NCI-H1930 (cell line): ENCODE measurements at places on chromosomes 1 and 21.

GRCh38 chr1:215719552-215719951 is 152.4 kb downstream of the KCTD3 start:
- DNase-seq: no peak

GRCh38 chr21:25788677-25789076 is 53.9 kb downstream of the GABPA start:
- no peak for DNase-seq

DNA sequence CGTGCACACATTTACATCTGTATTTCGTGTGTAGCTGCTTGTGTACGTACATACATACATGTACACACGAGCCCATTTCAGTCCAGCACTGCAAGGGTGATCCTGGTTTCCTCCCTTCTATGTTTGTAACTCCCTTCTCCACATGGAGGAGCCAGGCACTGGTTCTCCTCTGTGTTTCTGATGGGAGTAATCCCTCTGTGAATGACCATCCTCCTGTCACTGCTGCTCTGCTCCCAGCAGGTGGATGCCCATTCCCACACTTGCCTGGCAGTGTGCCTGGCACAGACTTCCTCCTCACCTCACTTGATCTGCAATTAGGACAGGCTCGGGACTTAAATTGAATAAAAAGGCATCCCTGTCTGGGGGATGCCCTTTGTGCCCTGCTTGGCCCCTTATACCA is 37.1 kb downstream of the TRAPPC10 start:
- no peak for DNase-seq

DNA sequence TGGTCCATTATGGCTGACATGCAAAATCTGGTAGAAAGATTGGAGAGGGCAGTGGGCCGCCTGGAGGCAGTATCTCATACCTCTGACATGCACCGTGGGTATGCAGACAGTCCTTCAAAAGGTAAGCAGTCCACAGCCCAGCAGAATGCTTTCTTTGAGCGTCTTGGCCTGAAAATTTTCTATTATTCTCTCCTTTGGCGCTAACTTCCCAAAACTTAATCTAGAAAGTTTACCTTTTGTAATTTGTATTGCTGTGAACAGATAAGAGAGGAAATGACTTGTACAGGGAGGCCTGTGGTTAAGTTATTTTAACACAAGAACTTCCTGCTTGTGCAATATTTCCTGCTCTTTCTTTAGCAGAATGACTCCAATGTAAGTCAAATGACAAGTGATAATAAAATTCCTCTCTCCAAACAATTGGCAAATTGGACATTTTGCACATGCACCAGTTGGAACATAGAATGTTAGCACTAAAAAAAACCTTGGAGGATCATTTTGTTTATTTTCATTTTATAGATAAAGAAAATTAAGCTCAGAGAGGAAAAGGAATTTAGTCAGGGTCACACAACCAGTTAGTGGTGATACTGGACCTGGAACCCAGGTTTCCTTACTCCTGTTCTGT is 18.9 kb downstream of the CAP1 start:
- no peak for DNase-seq

DNA sequence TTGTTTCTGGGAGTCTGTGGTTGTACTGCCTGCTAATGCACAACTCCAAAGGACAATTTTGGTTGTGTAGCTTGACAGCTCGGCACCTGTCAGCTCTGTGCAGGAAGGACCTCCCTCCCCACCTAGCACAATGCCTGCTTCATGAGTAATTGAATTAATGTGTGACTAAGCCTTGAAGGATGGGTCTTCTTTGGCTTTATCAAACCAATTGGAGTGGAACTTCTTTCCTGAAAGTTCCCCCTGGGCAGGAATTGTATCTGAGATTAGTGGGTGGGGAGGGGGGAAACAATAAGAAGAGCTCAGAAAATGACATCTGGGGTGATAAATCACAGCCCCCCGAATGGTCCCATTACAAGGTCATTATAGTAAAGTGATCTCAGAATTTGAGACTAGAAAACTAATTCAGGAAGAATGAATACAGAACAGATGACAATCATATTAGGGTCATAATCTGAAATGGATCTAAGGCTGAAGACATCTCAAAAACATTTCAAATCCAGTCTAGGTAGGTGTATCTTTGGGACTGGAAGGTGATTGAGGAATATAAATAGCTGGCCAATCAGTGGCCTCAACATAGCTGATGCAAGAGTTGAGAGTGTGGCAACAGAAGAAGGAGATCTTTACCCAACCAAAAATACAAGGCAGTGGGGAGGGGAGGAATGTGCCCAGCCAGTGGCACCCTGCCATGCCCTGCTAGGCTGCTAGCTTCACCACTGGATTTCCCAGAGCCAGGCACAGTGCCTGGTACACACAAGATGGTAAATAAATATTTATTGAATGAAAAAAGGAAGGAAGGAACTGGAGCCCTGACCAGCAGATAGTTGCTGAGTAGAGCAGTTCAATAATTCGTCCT is 10.1 kb upstream of the SESN2 start:
- DNase-seq: peak; percentile 16

DNA sequence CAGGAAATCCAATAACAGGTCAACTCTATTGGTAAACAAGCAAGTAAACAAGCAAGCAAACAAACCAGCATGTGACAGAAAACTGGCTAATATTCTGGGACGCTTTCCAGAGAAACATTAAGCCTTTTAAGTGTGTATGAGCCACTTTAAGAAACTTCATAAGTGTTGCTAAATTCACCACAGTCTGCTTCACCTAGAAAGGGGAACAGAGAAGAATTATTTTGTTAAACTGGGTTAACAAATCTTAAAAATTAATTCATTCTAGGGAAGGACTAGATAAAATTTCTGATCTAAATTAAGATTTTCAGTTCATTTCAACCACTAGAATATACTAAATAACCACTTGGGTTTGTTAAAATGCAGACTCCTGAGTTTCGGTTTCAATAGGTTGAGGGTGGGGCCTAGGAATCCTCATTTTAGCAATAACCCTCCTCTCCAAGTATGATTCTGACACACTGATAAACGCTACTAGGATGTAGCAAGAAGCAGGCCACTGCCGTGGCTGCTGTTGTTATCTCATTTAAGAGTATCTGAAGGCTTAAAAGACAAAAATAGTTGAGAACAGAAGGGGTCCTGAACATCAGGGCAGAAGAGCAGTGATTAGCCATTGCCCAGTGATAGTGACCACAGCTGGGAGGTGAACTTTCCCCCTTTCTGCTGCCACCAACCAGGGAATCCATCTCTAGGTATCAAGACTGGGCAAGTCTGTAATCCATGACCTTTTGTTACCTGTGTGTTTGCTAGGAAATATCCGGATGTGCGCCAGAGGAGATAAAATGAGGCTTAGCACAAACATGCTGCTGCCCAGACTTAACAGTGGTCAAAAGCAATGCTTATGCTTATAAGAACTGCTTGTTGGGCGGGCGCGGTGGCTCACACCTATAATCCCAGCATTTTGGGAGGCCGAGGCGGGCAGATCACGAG is 11.2 kb downstream of the CREG1 start:
- no peak for DNase-seq

- DNase-seq: no peak
Measured at GRCh38 chr1:30512914-30513265, 210.5 kb downstream of the MATN1 start.

DNA sequence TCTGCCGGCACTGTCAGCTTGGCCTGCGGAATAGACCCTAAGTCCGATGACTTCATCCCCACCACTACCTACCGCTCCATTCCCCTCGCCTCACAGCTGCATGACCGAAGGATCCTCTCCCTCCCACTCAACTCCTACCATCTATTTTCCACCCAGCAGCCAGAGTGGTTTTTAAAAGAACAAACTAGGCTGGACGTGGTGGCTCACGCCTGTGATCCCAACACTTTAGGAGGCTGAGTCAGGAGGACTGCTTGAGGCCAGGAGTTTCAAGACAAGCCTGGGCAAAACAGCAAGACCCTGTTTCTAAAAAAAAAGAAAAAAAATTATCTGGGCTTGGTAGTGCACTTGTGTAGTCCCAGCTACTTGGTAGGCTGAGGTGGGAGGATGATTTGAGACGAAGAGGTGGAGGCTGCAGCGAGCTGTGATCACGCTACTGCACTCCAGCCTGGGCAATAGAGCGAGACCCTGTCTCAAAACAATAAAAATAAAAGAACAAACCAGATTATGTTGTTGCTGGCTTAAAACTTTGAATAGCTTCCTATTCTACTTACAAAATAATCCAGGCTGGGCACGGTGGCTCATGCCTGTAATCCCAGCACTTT is 59.0 kb downstream of the UBIAD1 start:
- no peak for DNase-seq
